ENCODE measurements at places on chromosomes 5 and 9.

GRCh38 chr9:97791542-97791941, 61.5 kb upstream of the FOXE1 start:
- DNase-seq, result no peak

DNA sequence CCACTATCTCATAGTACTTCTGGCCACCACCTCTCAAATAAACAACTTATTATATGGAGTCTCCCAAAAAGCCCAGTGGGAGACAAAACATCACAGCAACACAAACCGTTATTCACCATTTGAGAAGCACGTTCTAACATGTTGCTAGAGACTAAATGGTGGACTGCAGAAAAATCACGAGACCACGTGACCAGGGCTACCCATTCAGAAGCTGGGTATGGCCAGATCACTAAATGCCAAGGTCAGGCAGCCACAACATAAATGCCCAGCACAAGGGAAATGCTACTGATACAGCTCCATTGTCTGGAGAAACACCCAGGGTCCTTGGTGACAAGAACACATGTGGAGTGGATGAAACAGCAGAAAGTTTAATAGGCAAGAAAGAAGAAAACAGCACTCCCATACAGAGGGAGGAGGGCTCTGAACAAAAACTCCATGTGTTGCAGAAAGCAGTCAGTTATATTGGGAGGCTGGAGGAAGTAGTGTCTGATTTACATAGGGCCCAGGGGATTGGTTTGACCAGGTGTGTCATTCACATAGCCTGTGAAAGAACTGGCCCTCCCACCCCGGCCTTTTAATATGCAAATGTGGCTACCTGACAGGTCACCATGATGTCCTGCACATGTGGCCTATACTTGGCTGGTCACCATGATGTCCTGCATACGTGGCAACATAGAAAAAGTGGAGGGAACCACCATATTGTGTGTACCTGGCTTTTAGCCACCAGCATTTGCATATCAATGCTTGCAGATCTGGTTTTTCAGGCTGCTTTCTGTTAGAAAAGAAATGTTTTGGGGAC, 97.2 kb downstream of the TRIM36 start:
- no peak for DNase-seq

- no peak for DNase-seq
Measured at GRCh38 chr9:21357479-21358460, 7.1 kb upstream of the IFNA6 start.

GRCh38 chr9:14080959-14081542, 232.9 kb downstream of the NFIB start:
- DNase-seq, result no peak

- DNase-seq, result no peak
Measured at GRCh38 chr9:76868897-76869296, 37.0 kb downstream of the PRUNE2 start.

DNA sequence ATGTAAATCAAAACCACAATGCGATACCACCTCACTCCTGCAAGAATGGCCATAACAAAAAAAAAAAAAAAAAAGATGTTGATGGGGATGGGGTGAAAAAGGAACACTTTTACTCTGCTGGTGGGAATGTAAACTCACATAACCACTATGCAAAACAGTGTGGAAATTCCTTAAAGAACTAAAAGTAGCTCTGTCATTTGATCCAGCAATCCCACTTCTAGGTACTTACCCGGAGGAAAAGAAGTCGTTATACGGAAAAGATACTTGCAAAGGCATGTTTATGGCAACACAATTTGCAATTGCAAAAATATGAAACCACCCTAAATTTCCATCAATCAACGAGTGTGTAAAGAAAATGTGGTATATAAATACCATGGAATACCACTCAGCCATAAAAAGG, 205.0 kb downstream of the TENT4A start:
- DNase-seq, result no peak

GRCh38 chr9:95796029-95796428, 79.5 kb upstream of the ERCC6L2 start:
- no peak for DNase-seq

DNA sequence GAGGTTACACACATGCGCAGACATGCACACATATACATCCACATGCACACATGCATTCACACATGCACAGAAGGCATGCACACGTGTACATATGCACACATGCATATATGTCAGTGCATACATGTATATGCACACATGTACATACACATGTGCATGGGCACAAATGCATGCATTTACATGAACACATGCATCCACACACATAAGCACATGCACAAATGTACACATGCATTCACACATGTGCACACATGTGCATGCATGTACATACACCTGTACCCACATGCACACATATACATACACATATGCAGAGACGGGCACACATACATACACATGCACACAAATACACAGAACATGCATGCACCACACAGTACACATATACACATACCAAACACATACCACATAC, 97.7 kb downstream of the SYK start:
- DNase-seq, result no peak

Data from stimulated activated CD4-positive, alpha-beta T cell treated with anti-CD3 and anti-CD28 coated beads, Interleukin-4, amount 100 ng/mL, for 4 hours (primary cell).